CMK (cell line): ENCODE measurements at places on chromosomes 3 and 15.

DNA sequence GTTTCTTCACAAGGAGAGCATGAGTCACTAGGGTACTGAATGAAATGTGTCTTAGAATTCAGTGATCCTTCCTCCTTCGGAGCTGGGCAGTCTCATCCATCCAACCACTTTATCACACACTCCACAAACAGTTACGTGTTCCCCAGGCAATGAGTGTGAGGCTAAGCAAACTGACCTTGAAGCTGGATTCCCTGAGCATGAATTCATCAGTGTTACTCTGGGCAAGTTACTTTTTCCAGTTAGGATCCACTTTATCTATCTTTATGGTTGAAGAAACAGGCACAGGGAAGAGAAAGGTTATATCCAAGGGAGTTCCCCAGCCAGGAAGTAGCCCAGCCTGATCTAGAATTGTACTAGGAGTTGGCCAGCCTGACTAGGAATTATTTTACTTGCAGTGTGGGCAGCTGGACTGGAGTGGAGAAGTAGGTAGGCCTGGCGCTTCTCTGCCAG is 17.1 kb upstream of the GCNT3 start:
- DNase-seq: no peak

GRCh38 chr3:197151580-197151979 is 122.0 kb upstream of the MELTF start:
- no peak for DNase-seq

DNA sequence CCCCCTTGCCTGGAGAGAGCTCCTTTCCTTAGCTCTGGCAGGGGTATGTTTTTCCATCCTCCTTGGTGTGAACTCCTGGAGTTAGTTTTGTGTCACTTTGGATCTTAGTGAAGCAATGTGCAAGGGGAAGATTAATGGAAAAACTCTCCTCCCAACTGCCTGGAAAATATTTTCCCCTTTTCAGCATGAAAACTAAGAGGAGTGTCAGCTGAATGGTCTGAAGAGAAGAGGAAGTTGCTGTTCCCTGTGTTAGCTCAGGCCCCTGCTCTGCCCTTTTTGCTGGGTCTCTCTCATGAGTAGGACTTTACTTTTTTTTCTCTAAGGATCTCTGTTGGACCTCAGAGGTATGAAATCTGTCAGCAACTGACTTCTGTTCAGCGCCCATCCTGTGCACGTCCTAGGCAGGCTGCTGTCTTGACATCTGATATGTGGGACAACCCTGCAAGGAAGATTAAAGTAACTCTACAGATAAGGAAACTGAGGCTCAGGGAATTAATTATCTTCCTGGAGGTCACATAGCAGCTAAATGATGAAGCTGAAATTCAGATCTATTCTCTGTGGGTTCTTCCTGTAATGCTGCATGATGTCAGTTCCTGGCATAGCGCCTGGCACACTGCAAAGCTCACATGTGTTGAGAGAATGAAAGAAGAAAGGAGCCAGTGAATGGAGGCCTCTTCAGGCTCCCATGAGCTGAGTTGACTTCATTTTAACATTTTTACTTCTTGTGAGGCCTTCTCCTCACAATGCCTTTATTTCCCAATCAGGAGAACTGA is 109.7 kb upstream of the GALNT15 start:
- no peak for DNase-seq

- no peak for DNase-seq
Observed at GRCh38 chr15:60530653-60531052, 51.7 kb upstream of the ICE2 start.

GRCh38 chr15:69265347-69265955 is 33.3 kb upstream of the PAQR5 start:
- no peak for DNase-seq

GRCh38 chr3:124650798-124651197 is 79.5 kb upstream of the UMPS start:
- no peak for DNase-seq

- DNase-seq: no peak
Observed at GRCh38 chr3:140198242-140198641, 263.3 kb downstream of the CLSTN2 start.

- no peak for DNase-seq
Observed at GRCh38 chr3:100782348-100782747, 73.1 kb downstream of the TFG start.

GRCh38 chr15:76815421-76815820 is 89.7 kb downstream of the SCAPER start:
- no peak for DNase-seq

DNA sequence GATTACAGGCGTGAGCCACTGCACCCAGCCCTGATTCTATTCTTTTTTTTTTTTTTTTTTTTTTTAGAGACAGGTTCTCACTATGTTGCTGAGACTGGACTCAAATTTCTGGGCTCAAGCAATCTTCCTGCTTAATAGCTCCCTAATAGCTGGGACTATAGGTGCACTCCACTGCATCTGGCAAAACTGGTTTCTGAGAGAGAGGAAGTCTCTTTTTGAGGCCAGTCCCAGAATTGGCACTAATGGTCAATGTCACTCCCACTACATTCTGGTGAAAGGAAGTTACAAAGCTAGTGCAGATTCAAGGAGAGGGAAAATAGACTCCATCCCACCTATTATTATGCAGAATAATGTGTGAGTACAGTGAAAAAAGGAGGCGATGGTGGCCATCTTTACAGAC is 5.8 kb upstream of the TGFBR2 start:
- DNase-seq: no peak

DNA sequence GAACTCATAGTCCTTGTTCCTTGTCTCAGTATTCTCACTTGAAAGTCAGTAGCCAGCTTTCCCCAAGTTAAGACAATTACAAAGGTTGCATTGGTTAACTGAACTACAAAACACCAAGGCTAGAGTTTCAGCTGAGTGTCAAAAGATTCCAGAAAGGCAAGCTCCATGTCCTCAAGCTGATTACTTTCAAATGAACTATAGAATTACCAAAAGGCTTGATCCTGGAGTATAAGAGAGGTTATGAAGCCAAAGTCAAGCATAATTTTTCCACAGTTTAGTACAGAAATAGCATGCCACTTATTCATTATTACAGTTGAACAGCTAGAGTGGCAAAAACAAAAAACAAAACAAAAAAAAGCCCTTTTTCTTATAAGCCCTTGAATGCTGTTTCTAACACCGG is 51.9 kb downstream of the ZBTB20 start:
- DNase-seq: no peak

DNA sequence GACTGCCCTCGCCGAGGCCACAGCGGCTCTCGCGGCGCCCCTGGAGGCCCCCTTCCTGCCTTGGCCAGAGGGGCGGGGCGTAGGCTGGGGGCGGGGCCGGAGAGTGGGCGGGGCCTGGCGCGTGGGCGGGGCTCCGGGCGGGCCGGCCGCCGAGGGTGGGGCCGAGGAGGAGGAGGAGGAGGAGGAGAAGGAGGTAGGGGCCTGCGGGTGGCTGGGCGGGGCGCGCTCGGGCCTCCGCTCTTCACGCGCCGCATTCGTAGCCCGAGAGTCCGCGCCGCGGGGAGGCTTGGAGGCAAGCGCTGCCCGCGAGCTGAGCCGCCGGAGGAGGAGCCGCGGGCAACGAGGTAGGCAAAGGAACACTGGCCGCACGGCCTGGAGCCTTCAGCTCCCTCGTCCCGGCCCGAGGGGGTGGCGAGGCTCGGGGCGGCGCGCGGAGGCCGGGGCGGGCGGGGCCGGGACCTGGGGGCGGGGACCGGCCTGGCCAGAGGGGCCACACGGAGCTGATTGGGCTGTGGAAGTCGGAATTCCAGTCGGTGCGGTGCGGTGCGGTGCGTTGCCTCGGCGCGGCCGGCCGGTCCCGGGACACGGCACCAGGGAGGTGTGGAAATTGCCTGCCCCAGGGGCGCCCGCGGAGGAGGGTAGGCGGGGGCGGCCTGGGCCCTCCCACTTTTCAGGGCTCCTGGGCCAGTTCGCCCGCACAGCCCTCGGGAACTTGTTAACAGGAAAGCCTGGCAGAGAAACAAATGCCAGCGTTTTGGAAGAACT is at the start of gene PPP2R3A:
Gene PPP2R3A (plus strand): TSS at position 223 of the 765 bp plus-strand sequence. CDS start 35,771 bp downstream, outside the sequence.
- DNase-seq: peak; percentile 37

DNA sequence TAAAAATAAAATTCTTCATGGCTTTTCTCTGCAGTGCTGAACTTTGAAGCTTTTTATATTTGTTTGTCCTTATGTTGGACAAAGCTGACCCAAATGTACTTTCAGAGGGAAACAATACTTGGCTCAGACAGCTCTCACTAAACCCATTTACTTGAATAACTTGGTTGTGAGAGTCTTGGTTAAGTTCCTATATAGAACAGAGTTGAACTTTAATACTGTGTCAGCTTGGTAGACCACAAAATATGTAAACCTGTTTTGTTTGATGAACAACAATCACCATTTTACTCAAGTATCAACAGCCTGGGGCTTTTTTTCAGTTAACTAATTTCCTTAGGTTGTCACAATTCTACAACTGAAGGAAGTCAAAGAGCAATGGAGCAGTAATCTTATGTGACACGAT is 211.9 kb downstream of the CADM2 start:
- no peak for DNase-seq

DNA sequence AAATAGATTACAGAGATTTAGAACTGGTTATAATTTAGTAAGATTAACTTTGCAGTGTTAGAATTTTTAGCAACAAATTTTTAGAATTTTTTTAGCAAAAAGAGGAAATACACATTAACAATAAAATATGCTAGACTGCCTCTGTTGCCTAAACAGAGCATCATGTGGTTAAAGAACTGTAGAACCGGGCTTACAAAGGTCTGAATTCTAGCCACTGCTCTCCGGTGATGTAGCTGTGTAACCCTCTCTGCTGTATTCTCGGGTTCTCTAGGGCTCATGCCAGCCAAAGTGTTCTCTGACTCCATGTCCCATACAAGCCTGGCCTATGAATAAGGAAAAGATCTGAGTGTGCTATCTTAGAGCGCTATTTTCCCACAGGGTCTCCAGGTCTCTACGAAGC is 2.9 kb upstream of the P2RY12 start:
- DNase-seq: no peak

DNA sequence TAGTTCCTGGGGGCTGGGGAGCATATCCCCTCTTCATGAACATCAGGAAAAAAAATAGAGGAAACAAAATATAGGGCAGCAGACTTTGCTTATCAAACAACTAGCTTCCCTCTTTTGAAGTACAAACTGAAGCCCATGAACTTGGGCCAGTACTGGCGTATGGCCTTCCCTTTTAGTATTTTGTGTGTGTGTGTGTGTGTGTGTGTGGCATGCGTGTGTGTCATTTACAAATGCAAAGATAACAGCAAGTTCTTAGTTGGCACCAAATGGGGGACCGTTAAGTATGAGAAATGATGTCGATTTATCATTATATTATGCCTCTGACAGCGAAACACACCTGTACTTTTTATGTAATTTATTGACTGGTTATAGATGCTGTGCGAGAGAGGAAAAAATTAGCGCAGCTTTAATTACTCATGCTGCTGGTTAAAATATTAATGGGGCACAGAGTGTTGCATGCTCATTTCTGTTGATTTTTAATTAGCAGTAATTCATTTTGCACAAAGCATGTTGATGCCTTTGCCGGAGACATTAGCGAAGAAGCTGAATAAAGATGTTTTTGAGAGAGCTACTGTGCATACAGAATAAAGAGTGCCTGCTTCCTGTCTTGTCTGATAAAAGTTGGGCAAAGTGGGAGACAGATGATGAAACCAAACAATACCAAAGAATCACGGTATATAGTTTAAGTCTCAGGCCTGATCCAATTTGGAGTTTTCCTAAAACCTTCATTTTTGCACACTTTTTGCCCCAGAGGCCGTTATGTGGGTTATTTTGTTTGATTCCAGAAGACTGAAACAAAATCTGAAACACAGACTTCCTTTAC is 297.1 kb downstream of the SATB1 start:
- DNase-seq: peak; percentile 29

DNA sequence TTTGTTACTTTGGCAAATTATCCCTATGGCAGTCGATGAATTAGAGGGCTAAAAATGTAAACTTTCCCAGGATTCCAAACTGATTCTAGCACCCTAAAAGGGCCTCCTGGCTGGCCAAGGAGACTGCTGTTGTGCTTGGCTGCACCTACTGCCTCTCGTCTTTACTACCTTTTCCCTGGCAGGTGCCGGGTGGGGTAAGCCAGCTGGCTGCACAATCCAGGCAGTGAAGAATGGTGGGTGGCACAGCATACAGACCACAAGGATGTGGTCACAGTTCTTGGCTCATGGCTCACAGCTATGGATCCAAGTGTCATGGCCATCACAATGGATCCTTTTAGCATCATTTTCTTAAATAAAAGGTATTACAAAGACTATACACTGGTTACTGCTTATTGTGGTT is 20.7 kb upstream of the SLC25A26 start:
- no peak for DNase-seq

DNA sequence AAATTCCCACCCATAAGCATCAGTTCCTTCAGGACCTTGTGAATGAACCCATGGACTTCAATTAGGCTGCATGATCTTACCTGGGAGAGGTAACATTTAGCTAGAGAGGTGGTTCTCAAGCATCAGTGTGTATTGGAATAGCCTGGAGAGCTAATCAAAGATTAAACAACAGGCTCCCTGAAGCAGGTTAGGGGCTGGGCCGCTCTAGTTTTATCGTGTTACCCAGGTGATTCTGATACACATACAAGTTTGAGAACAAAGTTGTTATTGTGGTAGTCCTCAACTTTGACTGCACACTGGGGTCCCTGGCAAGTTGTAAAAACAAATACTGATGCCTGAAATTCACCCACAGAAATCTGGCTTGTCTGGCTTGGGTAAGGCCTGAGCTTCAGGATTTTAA is 31.2 kb downstream of the MYH15 start:
- no peak for DNase-seq

DNA sequence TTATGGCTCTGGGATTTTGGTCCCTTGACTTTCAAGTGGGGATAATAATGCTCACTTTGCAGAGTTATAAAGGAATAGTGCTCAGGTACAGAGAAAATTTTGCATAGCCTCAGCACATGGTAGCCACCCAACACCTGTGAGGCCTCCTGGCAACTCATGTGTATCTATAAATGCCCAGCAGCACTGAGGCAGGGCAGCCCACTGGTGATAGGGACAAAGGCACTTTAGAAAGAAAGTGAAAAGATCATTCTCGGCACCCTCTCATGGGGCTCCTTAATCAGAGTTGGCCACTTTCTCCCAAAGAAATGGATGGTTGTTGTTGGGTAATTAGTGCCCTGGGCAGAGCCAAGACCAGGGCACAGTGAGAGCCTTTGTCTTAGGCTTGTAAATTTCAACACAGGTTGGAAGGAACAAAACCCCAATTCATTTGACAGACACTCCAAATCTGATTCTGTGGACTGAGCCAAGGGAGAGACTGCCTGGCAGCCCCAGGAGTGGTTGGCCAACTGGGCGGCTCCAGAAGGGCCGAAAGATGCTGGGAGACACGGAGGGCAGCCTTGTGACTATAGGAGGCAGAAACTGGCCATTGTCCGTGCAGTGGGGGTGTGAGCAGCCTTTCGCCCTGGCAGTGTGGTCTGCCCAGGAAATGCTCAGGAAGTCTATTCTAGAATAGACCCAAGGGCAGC is 213.2 kb upstream of the RGMA start:
- no peak for DNase-seq

DNA sequence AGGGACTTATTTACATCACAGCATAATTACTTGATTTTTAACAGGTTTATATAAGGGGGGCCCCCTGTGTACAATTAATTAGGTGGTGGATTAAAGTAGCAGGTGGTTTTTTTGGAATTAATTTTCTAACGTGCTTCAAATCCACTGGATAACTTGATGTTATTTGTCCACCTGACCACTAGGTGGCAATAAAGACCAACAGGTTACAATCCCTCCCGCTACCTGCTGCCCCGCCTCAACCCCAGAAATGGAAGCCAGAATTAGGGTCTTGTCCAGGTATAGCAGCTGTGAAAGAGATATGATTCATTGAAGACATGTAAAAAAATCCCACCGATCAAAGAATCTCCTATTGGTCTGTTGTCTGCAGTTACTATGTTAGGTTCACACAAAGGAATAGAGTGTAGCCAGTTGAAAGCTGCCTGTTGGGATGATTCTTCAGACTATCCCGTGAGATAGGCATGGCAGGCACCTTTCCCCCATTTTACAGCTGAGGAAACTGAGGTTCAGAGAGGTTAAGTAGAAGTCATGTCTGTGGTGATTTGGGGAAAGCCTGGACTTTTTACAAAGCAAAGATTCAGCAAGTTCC is 44.0 kb downstream of the MFSD1 start:
- DNase-seq: no peak
